Jurkat, Clone E6-1 (cell line): ENCODE measurements at places on chromosomes 16 and 17.

DNA sequence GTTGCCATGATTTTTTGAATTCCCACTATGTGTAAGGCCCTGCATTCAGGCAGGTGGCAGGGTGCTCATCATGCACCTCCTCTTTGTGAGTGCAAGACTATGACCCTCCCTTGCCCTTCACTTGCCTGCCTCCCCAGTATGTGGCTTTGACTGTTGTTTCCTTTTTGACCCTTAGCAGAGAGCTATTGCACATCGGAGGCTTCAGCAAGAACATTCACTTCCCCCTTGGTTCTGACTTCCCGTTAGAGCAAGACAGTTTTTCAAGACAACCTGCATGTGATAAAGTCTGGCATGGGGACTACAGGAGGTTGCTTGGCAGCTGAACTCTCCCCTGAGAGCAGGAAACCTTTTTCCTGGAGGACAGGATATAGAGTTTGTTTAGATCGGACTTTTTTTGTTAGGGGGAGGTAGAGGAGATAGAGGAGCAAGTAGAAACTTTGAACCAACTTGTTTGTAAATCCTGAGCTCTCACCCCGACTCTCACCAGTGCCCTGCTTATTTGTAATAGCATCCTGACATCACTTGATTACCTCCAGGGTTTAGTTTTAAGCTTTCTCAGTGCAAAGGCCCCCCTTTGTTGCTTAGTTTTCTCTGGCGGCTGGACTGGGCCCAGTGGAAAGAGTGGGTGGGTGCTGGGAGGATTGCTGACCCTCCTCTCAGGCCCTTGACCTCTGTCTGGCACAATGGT, 34.3 kb downstream of the LIMD2 start:
- no peak for DNase-seq

- DNase-seq, result no peak
These were observed 53.0 kb downstream of the WNT3 start for GRCh38 chr17:46765453-46765852.

GRCh38 chr17:11644265-11645212, 46.3 kb downstream of the DNAH9 start:
- DNase-seq, result peak; percentile 78

DNA sequence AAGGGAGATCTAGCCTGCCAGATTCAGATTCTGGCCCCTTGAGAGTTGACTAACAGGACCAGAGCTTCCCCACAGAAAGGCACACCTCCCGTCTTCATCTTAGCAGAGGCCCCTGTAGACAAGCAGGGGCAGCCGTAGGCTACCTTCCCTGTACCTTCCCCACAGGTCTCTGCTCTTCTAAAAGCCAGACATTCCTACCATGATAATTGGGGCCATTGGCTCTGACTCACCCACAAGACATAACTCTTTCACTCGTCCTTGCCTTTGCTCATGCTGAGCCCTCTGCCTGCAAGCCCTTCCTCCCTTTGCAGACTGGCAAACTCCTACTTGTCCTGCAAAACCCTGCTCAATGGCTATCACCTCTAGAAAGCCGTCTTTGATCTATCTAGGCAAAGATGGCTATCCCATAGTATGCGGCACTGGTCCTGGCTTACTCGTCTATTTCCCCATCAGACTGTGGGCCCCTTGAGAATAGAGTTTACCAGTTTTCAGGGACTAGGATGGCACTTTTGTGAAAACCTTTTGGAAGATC, 43.8 kb downstream of the PIMREG start:
- no peak for DNase-seq

- DNase-seq, result no peak
These were observed 18.9 kb upstream of the HOXB9 start for GRCh38 chr17:48644910-48645557.

- no peak for DNase-seq
These were observed 468.8 kb upstream of the KIF2B start for GRCh38 chr17:53353919-53354351.

- DNase-seq, result no peak
These were observed 13.1 kb downstream of the USP7 start for GRCh38 chr16:8950580-8951077.

DNA sequence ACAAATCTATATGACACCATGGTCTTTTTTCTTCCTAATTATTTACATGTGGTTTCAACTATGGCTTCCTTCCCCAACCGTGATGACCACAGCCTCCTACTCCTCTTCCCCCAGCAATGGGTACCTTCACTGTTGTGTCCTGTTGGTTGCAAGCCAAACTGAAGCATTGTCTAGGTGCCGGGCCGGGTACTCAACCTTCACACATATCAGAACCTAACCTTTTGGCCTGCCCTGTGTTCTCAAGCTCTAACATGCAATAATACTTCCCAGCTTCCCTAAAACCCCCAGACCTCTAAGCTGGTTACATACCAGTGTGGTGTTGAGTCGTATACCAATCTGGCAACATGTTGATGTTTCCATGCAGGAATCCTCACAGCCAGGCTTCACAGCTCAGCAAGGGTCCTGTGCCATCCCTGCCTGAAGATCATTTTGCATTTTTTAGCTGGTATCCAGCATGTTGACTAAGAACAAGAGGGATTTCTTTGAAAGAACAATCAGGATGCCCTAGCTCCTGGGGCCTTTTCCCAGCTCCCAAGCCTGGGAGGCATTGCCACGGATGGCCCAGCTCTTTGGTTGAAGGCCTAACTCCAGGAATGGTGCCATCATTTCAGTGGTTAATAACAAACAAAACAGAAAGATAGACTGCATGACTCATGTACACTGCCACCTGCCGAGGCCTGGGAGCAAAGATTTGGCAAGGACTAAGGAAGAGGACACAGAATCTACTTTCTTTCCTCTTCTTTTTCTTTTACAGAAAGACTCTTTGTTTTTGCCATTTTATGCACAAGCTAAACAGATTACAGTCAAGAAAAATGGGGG, 373.7 kb upstream of the SALL1 start:
- DNase-seq, result no peak

DNA sequence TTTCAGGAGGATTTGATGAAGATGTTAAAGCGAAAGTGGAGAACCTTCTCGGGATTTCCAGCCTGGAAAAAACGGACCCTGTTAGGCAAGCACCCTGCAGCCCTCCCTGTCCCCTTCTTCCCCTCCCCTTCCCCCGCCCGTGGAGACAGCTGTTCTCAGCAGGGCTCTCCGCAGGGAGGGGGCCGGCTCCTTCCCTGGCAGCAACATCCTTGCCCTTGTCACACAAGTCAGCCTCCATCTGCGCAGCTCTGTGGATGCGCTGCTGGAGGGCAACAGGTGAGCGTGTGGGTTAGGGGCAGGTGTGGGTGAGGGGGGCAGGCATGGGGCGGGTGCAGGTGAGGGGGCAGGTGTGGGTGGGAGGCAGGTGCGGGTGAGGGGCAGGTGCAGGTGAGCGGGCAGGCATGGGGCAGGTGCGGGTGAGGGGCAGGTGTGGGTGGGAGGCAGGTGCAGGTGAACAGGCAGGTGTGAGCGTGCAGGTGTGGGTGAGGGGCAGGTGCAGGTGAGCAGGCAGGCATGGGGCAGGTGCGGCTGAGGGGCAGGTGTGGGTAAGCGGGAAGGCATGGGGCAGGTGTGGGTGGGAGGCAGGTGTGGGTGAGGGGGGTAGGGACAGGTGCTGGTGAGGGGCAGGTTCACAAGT, 9.4 kb downstream of the CYBC1 start:
- no peak for DNase-seq

DNA sequence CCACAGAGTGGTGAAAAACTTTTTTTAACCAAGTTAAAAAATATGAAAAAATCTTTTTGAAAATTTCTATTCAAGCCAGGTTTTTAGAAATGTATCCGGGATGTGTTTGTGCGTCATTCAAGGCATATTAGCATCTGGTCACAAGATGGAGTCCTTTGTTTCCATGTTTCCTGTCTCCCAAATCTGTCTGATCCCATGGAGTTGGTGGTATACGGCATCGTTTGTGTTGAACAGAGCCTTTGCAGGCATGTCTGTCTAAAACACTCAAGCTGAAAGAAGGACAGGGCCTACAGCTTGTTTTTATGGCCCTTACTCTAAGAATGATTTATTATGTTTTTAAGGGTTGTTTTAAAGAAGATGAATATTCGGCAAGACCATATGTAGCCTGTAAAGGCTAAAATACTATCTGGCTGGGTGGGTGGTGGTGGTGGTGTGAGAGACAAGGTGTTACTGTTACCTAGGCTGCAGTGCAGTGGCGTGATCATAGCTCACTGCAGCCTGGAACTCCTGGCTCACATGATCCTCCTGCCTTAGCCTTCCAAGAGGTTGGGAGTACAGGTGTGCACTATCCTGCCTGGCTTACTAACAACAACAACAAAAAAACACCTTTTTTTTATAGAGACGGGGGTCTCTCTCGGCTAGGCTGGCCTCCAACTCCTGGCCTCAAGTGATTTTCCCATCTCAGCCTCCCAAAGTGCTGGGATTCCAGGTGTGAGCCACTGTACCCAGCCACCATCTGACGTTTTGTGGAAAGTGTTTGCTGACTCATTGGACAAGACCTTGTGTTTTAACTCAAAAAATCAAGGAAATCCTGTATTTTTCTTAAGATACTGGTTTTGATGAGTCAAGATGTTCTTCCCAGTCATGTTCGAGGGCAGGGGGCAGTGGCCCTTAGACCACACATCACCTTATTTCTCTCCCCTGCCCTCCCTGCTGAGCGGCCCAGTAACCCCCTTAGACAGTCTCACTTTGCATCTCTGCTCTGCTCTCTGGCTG, 52.2 kb downstream of the NDE1 start:
- DNase-seq, result no peak

DNA sequence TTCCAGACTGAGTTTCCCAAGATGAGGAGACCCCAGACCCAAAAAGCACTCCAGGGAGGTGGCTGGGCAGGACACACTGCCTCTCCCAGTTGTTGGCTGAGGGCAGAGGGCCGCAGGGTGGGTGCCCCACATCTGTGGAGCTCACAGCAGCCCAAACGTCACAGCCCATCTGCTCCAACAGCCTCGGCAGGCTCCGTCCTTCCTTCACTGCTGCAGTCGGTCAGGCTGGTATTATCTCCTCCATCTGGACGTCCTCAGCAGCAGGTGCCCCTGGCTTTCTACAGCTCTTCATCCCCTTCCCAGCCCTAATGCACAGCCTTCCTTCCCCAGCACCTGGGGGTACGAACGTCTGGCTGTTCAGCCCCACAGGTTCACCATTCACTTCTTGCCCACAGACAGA, 55.2 kb downstream of the PRMT7 start:
- DNase-seq, result no peak

GRCh38 chr17:44912763-44913544, 2.3 kb downstream of the GFAP start:
- no peak for DNase-seq

GRCh38 chr17:79338604-79339003, 264.0 kb downstream of the ENGASE start:
- DNase-seq, result no peak

DNA sequence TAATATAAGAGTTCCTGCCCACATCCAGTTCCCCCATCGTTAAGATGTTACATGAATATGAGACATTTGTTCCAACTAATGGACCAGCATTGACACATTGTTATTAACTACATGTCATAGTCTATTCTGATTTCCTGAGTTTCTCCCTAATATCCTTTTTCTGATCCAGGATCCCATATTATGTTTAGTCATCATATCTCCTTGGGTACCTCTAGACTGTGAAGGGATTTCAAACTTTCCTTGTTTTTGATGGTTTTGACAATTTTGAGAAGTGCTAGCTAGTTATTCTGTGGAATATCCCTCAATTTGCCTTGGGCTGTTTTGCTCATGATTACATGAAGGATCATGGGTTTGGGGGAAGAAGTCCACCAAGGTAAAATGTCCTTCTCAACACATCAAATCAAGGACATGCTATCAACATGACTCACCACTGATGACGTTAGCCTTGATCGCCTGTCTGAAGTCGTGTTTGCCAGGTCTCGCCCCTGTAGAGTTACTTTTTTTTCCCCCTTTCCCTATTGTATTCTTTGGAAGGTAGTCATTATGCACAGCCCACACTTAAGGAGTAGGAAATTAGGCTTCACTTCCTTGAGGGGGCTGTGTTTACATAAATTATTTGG, 42.5 kb downstream of the CACNG3 start:
- DNase-seq, result no peak

- no peak for DNase-seq
These were observed 10.1 kb downstream of the TBC1D24 start for GRCh38 chr16:2484898-2485508.

- DNase-seq, result no peak
These were observed 4.8 kb upstream of the LPO start for GRCh38 chr17:58233543-58233942.

GRCh38 chr16:80875616-80876015, 71.2 kb upstream of the CDYL2 start:
- DNase-seq, result no peak

DNA sequence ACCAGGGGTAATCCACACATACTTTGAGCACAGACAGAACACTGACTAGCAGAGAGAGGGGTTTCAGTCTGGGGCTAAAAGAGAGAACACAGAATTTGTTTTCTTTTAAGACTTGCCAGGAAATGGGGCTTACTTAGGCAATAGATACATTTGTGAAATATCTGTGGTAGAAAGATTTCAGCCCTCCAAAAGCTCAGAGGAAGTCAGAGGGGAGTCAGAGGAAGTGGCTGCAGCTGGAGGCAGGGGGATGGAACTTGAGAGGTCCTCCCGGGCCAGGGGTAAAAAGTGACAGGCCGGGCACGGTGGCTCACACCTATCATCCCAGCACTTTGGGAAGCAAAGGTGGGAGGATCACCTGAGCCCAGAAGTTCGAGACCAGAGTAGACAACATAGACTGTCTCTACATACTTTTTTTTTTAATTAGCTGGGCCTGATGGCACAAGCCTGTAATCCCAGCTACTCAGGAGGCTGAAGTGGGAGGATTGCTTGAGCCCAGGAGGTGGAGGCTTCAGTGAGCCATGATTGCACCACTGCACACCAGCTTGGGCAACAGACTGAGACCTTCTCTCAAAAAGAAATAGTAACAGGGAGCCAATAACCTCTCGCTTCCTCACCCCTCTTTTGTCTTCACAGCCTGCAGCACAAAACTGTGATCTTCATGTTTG, 49.9 kb downstream of the NLRC5 start:
- DNase-seq, result peak; percentile 89

- no peak for DNase-seq
These were observed 50.3 kb downstream of the BMERB1 start for GRCh38 chr16:15484662-15485061.

GRCh38 chr17:40697297-40697696, 6.3 kb downstream of the KRT24 start:
- no peak for DNase-seq

- no peak for DNase-seq
These were observed 163.8 kb upstream of the TBX2 start for GRCh38 chr17:61235827-61236197.

DNA sequence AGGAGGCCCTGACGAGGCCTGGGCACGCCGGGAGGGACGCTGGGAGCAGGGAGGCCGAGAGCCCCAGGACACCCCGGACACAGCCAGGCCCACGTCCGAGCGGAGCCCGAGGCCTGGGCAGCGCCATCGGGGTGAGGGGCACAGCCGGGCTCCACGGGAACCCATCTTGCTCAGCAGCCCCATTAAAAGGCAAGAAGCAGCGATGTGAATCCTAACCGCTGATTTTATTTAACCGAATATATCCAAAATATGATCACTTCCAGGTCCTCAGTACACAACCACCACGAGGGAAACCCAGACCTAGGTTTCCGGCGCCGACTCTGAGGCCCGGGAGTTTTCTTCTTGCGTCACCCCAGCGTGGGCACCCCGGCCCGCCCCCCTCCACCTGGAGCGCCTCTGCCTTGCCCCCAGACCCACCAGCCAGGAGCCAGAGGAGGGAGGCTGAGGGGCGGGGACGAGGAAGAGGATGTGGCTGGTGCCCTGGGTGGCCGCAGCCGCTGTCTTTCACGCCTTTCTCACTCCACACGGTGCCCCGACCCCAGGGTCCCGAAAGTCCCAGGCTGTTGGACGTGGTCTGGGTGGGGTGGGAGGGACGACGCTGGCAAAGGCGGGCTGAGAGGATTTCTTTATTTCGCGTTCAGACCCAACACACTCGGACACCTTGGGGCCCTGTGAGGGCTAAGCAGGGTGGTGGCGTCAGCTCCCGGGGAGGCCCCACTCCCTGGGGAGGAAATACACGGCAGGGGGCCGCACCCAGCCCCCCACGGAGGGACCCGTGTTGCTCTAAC, 568 bp upstream of the CCDC154 start:
- DNase-seq, result no peak
